ENCODE measurements at places on chromosomes 4 and X.

- no peak for DNase-seq
Observed at GRCh38 chr4:158315706-158316105, 105.4 kb downstream of the TMEM144 start.

- no peak for DNase-seq
Observed at GRCh38 chrX:53685711-53686110, 808 bp downstream of the HUWE1 start.

GRCh38 chr4:129136433-129136832 lies 40.5 kb downstream of the C4orf33 start:
- no peak for DNase-seq

GRCh38 chrX:102712216-102712966 lies at the start of gene GPRASP2:
Gene GPRASP2 (plus strand): TSS chrX:102712448. CDS start chrX:102714870, 2,422 bp downstream.
- peak; percentile 14 for DNase-seq

GRCh38 chr4:5785806-5786680 lies 75.0 kb downstream of the EVC start:
- DNase-seq = no peak

DNA sequence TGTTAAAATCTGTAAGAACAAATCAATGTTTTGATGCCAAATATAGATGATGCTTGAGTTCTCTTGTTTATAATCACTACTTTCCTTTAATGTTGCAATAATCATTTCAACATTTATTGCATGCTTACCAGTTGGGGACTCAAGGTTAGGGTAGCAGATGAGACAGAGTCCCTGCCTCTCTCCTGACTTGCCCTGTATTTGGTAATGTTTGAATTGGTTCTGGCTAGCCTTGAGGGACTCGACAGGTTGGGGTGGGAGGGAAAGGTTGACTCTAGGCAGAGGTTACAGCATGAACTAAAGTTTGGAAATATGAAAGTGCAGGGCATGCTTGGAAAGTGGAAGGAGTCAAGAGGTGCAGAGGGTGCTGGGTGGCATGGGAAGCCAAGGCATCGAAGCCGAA lies 2.0 kb downstream of the SEC24B start:
- no peak for DNase-seq

GRCh38 chrX:142977128-142977914 lies 48.4 kb upstream of the SPANXN4 start:
- DNase-seq = no peak

- no peak for DNase-seq
Observed at GRCh38 chrX:118675966-118676349, 51.4 kb upstream of the IL13RA1 start.

DNA sequence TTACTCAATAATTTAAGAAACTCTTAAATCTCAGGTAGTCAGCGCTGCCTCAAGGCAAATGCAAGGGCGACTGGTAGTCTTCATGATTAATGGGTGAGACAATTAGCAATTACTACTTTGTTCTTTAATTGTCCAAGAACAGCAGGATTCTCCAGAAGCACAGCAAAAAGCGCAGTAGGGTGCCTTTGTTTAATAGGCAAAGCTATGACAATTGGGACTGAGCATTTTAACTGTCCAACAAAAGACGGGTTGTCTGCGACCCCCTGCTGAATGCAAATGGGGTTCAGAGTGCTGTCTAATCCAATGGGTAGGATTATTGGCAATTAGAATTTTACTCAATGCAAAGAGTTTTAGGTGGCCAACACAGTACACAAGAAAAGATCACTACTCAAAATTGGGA lies 286.1 kb downstream of the CHIC1 start:
- DNase-seq = no peak
